Renal pelvis (tissue), 12 donors: ENCODE measurements at places on chromosomes 2 and 18. TPM values are rescaled to one million over a fixed set of nuclear protein-coding genes. Genes with fewer than 3 reads are reported as not detected.

The MEP1B gene
- not detected for polyA plus RNA-seq

The STPG4 gene
- polyA plus RNA-seq: 0.14 TPM

The TMEM178A gene
- 116 TPM for polyA plus RNA-seq

DNA sequence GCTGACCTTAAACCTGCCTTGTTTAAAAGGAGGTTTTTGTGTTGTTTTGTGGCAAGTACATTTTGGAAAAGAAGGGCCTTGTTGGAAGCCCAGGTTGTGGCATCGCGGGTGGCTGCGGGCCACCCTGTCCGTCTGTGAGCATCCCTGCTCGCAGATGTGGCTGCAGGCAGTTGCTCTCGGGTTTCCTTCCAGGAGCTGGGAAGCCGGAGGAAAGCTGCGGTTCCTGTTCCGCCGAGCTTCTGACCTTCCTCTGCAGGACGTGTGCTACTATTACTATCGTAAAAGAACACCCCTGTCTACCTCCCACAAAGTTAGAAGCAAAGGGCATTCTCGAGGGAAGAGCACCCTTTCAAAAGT lies 766 bp downstream of the MFF start:
- peak; percentile 33 for DNase-seq

The NT5DC4 gene
- 0.34 TPM for polyA plus RNA-seq

- no peak for DNase-seq
Measured at GRCh38 chr2:9984871-9985480, 33.5 kb downstream of the GRHL1 start.

DNA sequence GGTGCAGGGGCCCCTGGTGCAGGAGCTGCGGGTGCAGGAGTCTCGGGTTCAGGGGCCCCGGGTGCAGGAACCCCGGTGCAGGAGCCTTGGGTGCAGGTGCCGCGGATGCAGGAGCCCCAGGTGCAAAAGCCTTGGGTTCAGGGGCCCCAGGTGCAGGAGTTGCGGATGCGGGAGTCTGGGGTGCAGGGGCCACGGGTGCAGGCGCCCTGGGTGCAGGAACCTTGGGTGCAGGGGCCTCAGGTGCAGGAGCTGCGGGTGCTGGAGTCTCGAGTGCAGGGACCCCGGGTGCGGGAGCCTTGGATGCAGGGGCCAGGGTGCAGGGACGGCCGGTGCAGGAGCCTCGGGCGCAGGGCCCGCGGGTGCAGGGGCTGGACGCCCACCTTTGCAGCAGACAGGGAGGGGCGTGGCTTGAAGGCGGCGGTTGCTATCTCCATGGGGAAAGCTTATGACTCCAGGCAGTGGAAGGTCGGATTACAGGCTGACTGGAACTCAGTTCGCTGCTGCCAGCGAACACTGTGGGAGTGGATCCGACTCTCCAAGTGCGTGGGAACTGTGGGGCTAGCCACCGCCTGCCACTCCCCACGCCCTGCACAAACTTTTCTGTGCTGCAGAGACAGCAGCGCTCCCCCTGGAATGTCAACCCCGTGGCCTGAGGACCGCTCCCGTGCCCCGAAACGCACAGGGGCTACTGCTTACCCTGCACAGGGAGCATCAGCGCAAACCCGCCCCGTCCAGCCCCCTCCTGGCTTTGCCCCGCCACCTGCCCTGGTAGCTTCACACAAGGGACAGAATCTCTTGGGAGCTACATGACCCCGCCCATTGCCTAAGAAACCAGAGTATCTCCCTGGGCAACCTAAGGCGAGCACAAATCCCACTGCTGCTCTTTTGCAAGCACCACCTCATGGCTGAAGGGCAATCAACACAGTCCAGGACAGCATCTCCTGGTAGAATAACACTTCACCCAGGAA lies 40.3 kb downstream of the COPS9 start:
- no peak for DNase-seq

DNA sequence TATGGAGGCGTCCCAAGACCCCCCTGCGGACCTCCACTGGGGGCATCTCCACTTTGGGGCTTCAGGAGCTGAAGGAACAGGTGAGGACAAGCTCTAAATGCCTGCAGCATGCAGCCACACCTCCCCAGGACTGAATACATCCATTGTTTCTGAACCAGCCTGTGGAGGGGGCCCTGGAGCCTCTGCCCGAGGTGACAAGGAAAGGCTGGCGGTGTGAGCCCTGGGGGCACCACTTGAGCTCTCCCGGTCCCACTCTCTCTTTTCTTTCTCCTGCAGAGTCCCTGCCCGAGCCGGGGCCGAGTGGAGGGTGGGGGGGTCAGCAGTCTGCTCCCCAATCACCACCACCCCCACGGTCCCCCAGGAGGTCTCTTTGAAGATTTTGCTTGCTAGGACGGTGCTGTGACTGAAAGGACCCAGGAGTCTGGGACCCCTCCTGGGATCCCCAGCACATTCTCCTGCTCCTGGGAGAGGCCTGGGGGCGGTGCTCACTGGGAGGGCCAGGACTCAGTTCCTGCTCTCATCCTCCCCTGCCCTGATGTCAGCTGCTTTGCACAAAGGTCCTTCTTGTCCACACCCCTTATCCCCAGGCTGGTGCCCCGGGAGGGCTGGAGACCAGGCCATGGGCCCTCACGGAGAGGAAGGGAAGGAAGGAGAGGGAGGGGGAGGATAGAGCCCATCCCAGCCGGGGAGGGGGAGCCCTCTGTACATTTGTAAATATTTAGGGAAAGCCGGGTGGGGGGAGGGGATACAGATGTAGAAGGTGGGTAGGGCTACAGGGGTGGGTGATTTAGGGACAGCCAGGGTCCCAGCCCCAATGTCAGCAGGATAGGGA lies 5.7 kb downstream of the CHPF start:
- no peak for DNase-seq

DNA sequence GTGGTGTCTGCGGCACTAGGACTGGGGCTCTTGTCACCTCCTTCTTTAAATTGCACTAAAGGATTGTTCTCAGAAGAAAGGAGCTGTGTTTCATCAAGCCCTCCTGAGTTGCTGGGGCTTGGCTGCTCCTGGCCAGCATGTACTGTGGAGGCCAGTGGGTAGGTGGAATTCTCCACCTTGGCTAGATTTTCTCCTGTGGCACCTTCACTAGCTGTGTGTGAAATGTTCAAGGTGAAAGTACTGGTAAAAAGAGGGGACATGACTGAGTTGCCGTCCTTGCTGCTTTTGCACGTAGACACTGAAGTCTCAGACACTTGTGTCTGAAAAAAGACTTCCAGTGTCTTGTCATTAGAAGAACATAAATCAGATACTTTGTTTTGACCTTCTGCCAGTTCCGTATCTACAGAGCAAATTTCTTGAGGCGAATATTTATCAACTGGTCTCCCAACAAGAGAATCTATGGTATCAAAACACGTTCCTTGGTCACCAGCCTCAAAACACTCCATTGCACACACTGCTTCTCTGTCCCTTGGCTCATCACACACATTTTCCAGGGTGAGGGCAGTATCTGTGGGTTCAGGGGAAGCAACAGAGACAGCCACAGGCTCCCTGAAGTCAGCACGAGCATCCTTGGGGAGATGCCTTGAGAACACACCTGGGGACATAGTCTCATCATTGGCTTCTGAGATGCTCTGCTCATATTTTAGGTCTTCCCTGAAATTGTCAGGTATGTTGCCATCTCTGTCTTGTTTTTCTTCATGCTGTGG lies 91.4 kb downstream of the ALPK2 start:
- no peak for DNase-seq

- DNase-seq: peak; percentile 52
Measured at GRCh38 chr2:211745295-211746097, 793.1 kb downstream of the ERBB4 start.

- DNase-seq: no peak
Measured at GRCh38 chr2:149586063-149586462, 1.5 kb downstream of the MMADHC start.

- no peak for DNase-seq
Measured at GRCh38 chr18:73739098-73739497, 408.5 kb downstream of the FBXO15 start.

DNA sequence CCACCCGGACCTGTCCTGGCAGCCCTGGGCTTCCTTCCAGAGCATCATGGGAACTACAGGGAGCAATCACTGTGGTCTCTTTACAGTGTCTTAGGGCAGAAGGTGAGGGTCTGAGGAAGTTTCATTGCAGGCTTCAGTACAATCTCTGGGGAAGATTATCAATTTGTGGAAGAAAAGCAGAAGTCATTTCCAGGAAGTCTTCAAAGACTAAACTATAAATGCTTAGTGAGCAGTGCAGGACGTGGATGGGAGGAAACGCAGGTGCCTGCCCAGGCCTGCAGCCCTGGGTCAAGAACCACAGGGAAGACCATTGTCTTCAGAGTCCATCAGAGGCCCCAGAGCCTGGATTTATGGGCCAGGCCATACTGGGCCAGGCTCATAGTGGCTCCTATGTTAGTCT lies 54.3 kb downstream of the INO80C start:
- no peak for DNase-seq

DNA sequence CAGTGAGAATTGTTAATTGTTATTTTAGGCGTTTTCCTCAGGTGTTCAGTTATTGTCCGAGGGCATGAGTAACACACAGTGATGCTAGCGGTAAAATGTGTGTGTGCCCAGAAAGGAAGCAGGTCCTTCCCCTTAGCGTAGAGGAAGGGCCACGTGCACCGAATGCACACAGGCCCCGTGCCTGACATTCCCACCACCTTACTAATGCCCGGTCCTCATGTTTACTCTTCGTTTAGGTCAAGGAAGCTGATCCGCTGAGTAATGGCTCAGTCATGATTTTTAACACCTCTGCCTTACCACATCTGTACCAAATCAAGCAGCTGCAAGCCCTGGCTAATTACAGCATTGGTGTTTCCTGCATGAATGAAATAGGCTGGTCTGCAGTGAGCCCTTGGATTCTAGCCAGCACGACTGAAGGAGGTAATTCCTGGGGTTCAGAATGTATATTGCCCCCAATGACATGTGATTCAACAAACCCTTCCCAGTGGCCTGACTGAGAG lies 76.7 kb downstream of the MERTK start:
- DNase-seq: no peak

DNA sequence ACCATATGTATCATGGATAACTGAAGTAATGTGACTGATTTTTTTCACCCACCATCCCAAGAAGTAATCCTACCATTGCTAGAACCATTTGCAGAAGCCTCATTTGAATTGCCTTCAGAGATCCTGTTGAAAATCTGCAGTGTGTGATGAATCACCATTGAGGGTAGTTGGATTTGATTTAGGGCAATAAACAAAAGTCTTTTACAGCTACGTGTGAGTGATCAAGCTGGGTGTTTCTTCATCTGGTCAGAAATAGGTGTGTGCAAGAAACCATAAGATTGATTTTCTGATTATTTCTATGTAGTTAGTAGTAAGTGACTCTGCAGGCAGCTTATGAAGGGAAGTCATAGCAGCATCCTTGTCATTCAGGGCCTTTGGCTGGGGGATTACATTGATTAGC lies 159.6 kb downstream of the MGAT5 start:
- DNase-seq: no peak

DNA sequence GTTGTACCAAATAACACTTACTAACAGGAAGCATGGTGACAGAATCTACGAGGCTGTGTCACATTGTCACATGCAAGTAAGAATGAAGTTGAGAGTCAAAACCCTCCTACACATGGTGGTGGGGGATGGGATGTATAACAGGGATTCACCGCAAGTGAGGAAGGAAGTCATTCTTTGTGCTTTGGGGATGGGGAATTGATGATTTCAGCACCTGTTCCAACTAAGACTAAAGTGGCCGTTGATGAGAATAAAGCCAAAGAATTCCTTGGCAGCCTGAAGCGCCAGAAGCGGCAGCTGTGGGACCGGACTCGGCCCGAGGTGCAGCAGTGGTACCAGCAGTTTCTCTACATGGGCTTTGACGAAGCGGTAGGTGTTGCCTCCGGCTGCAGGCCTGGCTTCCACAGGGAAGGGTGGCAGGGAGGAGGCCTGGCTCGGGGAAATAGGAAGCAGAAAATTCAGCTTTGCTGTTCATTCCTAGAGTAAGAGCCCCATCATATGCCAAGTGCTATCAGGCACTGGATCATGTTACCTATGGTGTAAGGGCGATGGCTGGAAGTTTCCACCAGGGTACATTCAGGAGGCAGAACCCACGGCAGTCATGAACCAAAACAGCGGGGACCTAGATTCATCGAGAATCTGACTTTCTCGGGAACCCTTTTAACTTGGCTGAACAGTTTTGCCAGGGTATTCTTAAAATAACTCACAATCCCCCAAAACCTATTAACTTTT lies 120.3 kb downstream of the UXS1 start:
- DNase-seq: no peak

The TRABD2A gene
- 0.36 TPM for polyA plus RNA-seq

The DSC2 gene
- polyA plus RNA-seq: 35.1 TPM

The CSRNP3 gene
- 9.2 TPM for polyA plus RNA-seq

- peak; percentile 29 for DNase-seq
Measured at GRCh38 chr2:222982010-222982908, 69.7 kb upstream of the KCNE4 start.

- no peak for DNase-seq
Measured at GRCh38 chr2:233828546-233829192, 25.7 kb downstream of the HJURP start.

DNA sequence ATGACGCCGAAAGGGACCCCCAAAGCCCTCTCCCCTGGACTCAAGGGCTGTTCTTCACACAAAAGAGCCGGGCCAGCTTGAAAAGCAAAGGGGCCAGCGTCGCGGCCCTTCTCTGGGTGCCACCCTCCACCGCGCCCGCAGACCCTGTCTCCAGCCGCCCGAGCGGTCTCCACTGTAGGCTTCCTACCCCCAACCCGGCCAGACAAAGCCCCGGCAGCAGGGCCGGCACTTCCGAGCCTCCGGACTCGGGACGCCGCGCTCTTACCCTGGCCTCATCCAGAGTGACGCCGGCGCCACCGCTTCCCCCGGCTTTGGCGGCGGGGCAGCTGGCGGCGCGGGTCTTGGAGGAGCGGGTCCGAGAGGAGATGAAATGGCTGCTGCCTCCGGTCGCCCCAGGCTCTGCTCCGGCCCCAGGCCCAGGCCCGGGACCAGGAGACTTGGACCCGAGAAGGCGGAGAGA lies 603 bp downstream of the ATAD2B start:
- DNase-seq: peak; percentile 54

The DQX1 gene
- 0.43 TPM for polyA plus RNA-seq

The SERPINB12 gene
- polyA plus RNA-seq: not detected

DNA sequence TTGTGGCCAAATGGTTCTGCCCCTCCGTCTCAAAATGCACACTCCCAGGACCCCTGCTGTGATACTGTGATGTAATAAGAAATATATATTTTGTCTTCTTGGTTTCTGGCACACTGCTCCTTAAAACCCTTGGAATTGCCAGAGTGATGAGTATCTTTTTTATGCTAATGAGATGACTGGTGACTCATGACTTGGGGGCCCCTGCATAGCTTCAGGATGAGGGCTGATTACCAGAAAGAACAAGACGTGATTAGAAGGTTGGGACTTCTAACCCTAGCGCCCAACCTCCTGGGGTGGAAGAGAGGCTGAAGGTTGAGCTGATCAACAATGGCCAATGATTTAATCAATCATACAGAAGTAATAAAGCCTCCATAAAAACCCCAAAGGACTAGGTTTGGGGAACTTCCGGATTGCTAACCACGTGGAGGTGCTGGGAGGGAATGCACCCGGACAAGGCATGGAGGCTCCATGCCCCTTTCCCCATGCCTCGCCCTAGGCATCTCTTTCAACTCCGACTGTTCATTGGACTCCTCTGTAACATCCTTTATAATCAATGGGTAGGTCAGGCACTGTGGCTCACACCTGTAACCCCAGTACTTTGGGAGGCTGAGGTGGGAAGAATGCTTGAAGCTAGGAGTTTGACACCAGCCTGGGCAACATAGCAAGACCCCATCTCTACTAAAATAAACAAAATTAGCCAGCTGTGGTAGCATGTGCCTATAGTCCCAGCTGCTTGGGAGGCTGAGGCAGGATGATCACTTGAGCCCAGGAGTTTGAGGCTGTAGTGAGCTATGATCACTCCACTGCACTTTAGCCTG lies 89.1 kb downstream of the HS1BP3 start:
- no peak for DNase-seq
